ENCODE measurements at places on chromosomes 11 and 22.

GRCh38 chr22:38325587-38325986, 8.4 kb upstream of the CSNK1E start:
- no peak for DNase-seq

- no peak for DNase-seq
These were observed 453.0 kb upstream of the LUZP2 start for GRCh38 chr11:24043842-24044241.

DNA sequence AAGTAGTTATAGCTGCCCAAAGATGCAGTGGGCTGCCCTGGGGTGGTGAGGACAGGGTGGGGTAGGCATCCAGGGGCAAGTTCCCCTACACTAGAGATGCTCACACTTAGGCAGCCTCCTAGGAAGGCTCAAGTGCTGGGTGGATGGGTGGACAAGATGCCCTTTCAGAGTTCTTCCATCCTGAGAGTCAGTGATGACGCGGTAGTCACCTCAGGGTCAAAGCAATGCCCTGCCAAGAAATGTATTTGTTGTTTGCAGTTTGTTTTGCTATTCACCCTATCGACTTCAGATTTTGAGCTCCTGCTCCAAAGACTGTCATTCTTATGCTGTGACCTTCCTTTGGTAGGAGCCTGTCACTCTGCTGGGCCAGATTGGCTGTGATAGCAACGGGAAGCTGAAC, 18.9 kb downstream of the POLA2 start:
- no peak for DNase-seq

DNA sequence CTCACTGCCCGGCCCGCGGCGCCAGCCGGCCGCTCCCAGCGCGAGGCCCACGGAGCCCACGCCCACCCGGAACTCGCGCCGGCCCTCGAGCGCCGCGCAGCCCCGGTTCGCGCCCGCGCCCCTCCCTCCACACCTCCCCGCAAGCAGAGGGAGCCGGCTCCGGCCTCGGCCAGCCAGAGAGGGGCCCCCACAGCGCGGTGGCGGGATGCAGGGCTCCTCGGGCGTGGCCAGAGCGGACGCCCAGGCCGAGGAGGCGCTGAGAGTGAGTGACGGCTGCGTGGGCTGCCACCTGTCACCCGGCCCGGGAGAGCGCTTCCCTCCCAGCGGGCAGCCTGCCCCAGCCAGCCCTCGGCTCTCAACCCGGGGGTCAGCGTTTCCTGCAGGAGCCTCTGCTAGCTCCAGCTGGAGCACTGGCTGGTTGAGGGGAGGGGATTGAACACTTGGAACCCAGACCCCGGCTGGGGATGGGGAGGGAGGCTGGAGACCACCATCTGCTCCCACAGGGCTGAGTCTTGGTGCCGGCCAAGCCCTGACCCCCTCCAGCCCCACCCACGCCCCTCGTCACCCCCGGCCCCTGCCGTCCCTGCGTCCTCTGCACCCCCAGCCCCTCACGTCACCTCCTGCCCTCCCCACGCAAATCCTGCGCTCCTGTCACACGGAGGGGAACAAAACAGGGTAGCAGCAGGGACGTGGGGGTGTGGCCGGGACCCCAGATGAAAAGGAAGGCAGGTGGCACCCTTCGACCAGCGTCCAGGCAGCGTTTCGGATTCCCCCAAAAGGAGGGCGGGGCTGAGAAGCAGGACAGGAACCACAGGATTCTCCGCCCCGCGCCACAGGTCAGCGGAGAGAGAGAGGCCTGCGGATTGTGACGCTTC, 157.0 kb downstream of the BRD1 start:
- DNase-seq: no peak

DNA sequence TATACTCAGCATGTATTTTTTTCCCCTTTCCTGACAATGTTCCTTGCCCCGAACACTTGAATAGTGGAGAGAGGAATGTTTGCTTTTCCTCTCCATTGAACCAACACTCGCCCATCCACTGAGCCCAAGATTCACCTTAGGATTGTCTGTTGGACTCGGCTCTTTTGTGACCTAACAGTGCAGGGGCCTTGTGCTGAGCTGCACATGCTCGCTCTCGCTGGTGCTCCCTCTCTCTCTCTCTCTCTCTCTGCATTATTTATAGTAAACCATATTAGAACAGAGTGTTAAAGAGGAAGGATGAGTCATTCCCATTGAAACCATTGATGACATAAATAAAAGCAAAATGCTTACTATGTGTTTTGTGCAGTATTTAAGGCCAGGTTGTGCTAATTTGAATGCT, 20.7 kb downstream of the ZBTB16 start:
- DNase-seq: no peak

GRCh38 chr11:72278905-72279304, 34.9 kb upstream of the PHOX2A start:
- DNase-seq: no peak

GRCh38 chr11:128365044-128365443, 222.3 kb downstream of the ETS1 start:
- DNase-seq: no peak

- DNase-seq: no peak
These were observed 25.0 kb upstream of the ARFGAP3 start for GRCh38 chr22:42881982-42882656.

DNA sequence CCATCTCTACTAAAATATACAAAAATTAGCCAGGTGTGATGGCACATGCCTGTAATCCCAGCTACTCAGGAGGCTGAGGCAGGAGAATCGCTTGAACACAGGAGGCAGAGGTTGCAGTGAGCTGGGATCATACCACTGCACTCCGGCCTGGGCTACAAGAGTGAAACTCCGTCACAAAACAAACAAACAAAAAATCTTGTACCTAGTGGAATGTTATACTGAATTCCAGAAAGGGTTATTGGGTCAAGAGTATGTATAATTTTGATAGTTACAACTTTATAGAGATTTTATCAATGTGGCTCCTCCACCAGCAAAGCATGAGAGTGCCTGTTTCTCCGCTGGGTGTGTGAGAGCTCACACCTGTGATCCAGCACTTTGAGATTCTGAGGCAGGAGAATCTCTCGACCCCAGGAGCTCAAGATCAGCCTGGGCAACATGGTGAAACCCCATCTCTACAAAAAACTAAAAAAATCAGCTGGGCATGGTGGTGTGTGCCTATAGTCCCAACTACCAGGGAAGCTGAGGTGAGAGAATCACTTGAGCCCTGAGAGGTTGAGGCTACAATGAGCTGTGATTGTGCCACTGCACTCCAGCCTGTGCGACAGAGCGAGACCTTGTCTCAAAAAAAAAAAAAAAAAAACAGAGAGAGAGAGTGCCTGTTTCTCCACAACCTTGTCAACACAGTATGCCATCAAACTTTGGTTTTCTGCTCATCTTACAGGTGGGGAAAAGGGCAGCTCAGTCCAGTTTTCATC, 12.7 kb upstream of the FOLR1 start:
- no peak for DNase-seq

GRCh38 chr11:109972181-109972715, 120.9 kb upstream of the ZC3H12C start:
- no peak for DNase-seq

GRCh38 chr11:96306933-96307775, 35.8 kb downstream of the MAML2 start:
- no peak for DNase-seq

DNA sequence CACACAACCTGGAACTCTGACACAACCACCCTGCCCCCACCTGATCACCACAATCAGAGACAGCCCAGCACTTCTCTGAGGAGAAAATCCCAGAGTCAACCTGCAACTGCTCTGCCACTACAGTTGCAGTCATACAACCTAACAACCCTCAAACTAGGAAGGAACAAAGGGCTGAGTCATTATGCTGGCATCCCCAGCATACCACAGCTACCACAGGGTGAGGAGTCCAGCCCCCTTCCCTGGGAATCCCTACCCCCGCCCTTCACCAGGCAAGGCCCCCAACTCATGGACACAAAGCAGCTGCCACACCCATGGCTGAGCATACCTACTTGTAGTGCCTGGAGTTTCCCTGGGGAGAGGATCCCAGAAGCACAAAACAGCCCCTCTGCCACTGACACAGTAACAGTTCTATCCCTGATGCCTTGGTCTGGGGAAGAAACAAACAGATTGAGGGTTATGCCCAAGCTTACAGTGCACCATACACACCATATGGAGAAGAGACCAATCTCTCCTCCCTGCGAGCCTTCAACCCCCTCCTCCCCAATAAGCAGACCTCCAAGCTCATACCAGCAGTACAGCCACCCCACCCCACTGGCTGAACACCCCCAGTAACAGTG, 68.5 kb upstream of the C11orf58 start:
- DNase-seq: no peak

- DNase-seq: no peak
These were observed 224.1 kb downstream of the CADM1 start for GRCh38 chr11:115279813-115280761.

Measured in stimulated activated CD8-positive, alpha-beta memory T cell treated with anti-CD3 and anti-CD28 coated beads, Interleukin-15, amount 100 ng/mL, for 24 hours (primary cell).